ENCODE measurements at places on chromosomes 1 and 21.

DNA sequence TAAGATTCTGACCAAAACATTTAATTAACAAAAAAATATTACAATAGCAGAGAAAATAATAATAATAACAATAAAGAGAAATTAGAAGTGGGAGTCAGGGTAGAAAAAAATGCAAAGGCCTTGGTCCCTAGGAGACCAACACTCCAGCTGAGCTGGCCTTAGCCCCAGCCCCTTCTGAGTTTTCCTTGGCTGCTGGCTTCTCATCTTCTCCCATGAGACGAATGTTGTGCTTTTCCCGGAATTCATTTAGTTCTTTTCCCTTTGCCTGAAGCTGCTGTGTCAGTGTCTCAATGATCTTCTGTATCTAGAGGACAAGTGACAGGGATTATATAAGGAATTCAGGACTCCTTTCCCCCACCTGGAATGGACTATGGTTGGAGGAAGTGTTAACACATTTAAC is 2.4 kb downstream of the KLHDC9 start:
- DNase-seq: no peak

DNA sequence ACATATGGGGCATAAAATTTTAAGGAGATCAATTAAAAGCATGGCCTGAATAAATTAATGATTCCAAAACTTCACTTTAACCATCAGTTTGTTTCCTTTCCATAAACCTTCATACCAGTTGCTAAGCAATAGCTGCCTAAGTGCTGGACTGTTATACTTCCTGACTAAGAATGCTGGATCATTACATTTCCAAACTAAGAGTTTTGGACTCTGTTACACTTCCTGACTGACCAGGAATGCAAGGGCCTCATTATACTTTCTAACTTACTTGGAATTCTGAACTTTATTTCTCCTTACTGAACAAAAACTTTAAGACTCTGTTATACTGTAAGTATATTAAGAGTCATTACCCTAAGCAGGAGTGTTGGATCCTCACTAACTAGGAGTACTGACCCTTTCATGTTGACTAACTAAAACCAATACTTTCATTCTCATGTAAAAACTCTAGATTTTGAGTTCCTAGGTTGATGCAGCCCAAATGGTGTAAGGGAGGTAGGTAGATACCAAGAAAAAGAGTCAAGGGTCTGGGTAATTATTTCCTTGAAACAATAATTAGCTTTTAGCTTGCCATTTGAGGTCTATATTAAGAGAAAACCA is 118.2 kb downstream of the FAF1 start:
- DNase-seq: no peak

DNA sequence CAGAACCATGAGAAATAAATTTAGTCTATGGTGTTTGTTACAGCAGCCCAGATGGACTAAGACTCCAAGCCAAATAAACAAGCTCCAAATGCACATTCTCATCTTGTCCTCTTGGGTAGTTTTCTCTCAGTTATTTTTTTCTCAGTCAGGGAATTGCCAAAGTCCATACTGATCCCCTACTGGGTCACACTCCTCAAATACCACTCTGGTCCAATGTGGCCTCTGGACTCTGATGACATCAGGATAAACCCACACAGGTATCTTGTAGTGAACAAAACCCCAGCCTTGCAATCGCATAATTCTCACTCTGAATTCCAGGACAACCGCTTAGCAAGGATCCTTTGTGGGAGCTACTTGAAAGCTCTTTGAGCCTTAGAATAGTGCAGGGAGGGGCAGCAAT is 248.4 kb upstream of the JUN start:
- no peak for DNase-seq

GRCh38 chr21:42991992-42992740 is 17.8 kb downstream of the PKNOX1 start:
- DNase-seq: no peak

GRCh38 chr1:27643600-27644368 is 8.8 kb upstream of the FGR start:
- no peak for DNase-seq

DNA sequence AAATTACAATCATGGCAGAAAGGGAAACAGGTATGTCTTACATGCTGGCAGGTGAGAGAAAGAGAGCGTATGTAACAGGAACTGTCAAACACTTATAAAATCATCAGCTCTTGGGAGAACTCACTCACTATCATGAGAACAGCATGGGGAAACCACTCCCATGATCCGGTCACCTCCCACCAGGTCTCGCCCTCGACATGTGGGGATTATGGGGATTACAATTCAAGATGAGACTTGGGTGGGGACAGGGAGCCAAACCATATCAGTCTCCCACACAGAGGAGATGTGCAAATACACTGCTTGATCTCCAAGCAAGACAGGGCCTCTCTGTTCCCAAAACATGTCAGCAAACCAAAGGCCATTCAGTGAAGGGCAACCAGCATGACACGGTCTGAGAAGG is 27.4 kb downstream of the LMX1A start:
- no peak for DNase-seq

- peak; percentile 36 for DNase-seq
Measured at GRCh38 chr1:101081496-101082488, 56.2 kb upstream of the DPH5 start.

DNA sequence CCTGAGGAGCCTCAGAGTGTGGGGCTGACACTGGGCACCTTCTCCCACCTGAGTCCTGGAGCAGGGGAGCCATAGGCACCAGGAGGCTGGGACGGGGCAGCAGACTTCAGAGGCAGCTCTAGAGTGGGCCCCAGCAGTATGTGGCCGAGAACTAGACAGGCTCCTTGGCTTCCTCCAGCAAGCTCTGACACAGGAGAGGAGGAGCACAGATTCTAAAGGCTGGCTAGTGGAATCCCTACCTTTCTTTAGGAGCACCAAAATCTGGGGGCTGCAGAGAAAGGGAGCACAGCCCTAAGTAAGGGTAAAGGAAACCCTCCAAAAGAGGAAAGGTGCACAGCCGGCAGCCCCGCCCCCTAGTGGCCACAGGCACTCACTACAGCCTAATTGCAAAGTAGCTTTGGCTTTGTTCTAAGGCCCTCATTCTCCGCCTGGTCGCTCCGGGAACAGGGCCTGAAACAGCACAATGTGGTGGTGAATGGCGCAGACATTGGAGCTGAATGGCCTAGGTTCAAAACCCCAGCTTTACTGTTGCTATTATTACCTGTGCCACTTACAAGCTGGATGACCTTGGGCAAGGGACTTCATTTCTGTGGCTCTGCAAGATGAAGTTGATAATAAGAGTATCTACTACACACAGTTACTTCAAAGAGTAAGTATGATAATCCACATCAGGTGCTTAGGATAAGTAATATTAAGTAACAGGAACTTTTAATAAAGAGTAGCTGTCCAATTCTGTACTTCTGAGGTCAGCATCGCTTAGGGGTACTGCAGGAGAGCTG is 8.8 kb upstream of the GUCA2A start:
- DNase-seq: peak; percentile 52

- no peak for DNase-seq
Measured at GRCh38 chr1:71899881-71900280, 382.5 kb downstream of the NEGR1 start.

GRCh38 chr1:2927393-2928360 is 93.6 kb upstream of the ACTRT2 start:
- no peak for DNase-seq

DNA sequence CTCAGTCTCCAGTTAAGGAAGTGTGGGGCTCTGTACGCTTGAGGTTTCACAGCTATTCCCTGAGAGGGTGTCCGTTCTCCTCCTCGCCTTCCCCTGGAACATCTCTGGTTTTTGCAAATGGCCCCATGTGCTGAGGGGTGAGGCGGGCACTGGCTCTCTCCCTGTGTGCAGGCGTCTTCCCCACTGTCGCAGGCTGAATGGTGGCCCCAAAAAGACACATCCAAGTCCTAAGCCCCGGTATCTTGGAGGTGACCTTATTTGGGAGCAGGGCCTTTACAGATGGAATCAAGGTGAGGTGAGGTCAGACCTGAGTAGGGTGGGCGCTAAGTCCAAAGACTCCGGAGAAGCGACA is 98.0 kb upstream of the TMPRSS2 start:
- DNase-seq: no peak

- DNase-seq: no peak
Measured at GRCh38 chr1:234584926-234585325, 25.1 kb downstream of the IRF2BP2 start.

- no peak for DNase-seq
Measured at GRCh38 chr21:31395791-31396190, 51.7 kb upstream of the TIAM1 start.

DNA sequence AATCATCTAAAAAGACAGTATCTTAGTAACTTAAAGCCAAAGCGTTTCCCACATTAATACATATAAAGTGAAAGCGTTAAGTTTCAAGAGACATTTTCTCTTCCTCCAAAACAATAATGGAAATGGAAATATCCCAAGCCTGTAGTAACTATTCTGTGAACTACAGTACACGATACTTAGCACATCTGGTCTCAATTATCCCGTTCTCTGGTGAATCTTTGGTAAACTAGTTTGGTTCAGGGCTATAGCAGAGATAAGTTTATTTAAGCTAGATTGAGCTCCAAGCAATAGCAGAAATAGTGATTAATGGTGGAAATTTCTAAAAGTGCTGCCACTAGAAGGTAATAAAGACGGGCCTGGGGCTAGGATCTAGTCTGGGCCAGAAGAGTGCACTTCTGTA is 55.2 kb downstream of the PCNX2 start:
- no peak for DNase-seq

DNA sequence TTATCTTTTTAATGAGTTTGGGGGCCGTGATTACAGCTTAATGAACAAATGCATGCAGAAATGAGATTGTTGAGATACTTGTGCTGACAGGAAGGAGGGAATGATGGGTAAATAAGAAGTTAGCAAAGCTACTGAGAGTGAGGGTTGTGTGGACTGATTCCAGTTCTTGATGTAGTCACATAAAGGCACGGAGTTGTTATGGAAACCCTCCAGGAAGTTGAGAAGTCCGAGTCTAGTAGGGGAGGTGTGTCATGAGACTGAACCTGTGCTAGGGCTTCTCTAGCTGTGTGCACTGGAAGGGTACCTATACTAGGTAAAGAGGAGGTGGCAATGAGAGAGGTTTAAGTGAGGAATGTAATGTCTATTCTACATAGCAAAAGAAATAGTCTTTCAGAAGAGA is 475.7 kb downstream of the USP25 start:
- no peak for DNase-seq

- DNase-seq: peak; percentile 8
Measured at GRCh38 chr1:17494114-17494729, 45.3 kb upstream of the ARHGEF10L start.

DNA sequence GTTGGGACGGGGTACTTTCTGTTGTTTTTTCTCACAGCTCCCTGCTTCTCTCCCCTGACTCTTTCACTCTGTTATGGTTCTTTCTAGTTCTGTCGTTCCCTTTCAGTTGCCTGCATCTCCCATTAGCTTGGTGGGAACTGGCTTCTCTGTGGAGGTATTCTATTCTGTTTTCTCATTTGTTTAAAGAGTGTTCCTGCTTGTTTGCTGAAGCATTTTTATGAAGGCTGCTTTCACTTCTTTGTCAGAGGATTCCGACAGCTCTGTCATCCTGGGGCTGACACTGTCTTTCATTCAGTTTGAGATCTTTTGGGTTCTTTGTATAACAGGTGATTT is 96.0 kb upstream of the COL6A1 start:
- DNase-seq: no peak

DNA sequence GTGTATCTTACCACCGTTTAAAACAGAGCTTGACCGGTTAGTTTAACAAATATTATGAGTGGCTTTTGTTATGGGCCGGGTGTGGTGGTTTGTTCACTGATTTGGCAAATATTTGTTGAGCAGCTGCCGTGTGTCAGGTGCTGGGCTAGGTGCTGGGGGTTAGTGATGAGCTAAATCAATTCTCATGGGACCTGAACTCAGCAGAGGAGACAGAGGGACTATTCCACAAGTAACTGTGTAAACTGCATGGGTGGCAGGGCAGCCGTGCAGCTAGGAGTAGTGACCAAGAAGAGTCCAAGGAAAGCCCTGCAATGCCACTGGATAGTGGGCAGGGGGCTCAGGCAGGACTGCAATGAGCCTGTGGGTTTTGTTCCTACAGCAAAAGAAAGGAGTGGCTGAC is 11.2 kb upstream of the C2CD2 start:
- no peak for DNase-seq

DNA sequence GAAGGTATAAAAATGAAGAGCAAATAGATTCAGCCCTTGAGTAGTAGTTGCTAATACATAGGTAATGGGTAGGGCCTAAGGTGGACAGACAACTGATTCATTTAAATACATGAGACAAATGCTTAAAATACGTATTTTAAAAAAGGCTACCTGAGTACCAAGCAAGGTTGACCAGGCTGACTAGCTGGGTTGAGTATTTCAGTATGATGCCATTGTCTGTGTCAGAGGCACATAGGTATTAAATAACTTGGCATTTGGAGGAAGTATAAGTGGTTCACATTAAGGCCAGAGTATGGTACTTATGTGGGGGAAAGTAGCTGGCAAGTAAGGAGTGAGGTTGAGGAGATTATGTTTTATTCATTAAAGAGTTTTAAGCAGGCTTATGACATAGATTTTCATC is 19.4 kb downstream of the NEK7 start:
- DNase-seq: no peak

- no peak for DNase-seq
Measured at GRCh38 chr1:178986204-178986603, 39.5 kb upstream of the FAM20B start.

GRCh38 chr1:3611170-3612019 is at the start of gene MEGF6:
TSS of gene MEGF6 (minus strand) at chr1:3611508. CDS start at chr1:3611268, 240 bp downstream.
- no peak for DNase-seq

- DNase-seq: no peak
Measured at GRCh38 chr1:22824466-22824865, 113.8 kb downstream of the EPHB2 start.

GRCh38 chr1:88800382-88801051 is 90.8 kb downstream of the GTF2B start:
- no peak for DNase-seq

DNA sequence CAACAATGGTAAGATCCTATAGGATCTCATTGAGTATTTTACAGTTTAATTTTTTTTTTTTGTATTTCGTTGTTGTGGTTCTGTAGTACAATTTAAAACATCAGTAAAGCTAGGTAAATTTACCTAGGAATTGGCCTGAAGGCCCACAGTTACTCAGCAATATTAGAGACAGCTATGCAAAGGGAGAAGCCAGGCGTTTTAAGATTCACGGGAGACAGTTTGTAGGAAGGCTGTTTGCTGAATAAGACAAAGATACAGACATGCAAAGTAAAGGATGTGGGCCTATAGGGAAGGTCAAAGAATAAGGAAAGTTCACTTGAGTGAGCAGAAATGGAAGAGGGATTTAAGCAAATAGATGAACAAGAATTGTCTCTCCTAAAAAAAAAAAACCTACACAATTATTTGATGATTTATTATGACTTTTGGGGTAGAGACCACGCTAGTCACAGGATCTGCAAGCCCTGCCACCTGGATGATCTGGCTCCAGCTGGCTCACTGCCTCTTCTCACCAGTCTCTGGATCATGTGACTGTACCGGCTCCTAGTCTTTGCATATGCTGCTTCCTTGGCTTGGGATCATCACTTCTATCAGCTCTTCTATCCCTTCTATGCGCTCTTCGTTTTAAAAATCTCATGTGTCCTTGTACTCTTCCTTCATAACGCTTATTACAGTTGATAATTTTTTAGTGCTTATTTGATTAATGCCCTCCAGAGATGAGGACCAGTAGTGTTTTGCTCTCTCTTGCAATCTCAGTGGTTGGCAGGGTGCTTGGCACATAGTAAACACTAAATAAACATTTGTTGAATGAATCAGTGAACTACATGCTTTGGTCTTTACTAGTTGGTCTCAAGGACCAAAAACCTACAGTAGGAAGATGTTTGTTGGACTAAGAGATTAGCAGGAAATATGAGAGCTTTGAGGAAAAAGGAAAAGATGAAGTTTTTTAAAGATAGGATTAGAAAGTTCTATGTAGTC is 14.1 kb downstream of the DYRK1A start:
- DNase-seq: no peak

Data from putamen (tissue), 1 donor.